ENCODE measurements at places on chromosomes 16 and 17. TPM values are rescaled to one million over a fixed set of nuclear protein-coding genes. Genes with fewer than 3 reads are reported as not detected.

The CDR2L gene
- total RNA-seq: 2.9 TPM

The NPIPB13 gene
- total RNA-seq: 3.3 TPM

The BICDL2 gene
- total RNA-seq: 50.9 TPM

The PSMC5 gene
- 61.1 TPM for total RNA-seq

The NGFR gene
- 3.5 TPM for total RNA-seq

The RGS11 gene
- total RNA-seq: 7.9 TPM

The NPTX1 gene
- total RNA-seq: not detected

The TCAP gene
- total RNA-seq: 0.29 TPM

The DNAAF8 gene
- total RNA-seq: 0.38 TPM

The C16orf95 gene
- 1.1 TPM for total RNA-seq

The CPHXL2 gene
- total RNA-seq: not detected

The TBC1D3G gene
- not detected for total RNA-seq

The CSH2 gene
- not detected for total RNA-seq

The FNDC8 gene
- not detected for total RNA-seq

The ZNF205 gene
- 7.8 TPM for total RNA-seq

The CREBBP gene
- total RNA-seq: 34.0 TPM

The CLEC18C gene
- total RNA-seq: 0.19 TPM

The PGAP3 gene
- total RNA-seq: 24.1 TPM

The OSGIN1 gene
- 3.7 TPM for total RNA-seq

The KCNG4 gene
- not detected for total RNA-seq

All from pancreas (tissue), 10 donors.